ENCODE measurements at places on chromosomes 16 and 17.

DNA sequence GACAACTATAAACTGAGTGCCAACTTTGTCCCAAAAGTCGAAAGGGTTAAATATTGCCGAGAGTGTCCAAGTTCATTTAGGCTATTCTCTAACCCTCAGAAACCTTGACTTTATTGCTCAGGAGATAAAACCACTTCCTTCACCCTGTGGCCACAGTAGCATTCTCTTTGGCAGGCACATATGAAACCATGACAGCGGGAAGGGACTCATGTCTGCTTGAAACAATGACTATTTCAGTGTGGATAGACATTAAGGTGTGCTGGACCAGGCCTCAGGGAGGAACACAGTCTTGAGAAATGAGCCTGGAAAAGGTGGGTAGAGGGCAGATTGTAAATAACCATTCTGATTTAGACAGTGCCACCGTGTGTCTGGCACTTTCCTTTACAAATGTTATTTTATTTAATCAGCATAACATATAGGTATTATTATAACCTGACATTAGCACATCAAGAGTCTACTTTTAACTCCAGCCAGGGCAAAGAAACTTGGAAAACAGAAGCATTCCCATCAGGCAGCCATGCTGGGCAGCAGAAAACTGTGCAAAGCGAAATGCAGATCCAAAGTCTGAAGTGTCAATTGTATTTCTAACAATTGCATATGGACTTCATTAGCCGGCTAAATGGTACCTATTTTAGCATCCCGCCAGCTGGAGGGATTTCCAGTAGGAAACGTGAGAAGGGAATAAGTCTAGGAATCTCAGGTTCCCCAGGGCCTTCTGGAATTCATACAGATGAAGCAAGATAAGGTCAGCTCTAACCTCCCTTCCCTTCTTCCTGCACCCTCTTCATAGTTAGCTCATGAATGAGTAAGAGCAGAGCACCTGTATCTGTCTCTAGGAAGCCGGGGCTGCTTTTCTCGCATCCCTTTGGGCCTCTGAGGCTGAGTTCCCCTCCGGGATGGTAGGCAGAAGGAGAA is 212.8 kb upstream of the ELAC2 start:
- no peak for DNase-seq

GRCh38 chr16:23868136-23868535 is 32.4 kb downstream of the PRKCB start:
- no peak for DNase-seq

- no peak for DNase-seq
Observed at GRCh38 chr16:89900885-89901284, 17.8 kb upstream of the MC1R start.

DNA sequence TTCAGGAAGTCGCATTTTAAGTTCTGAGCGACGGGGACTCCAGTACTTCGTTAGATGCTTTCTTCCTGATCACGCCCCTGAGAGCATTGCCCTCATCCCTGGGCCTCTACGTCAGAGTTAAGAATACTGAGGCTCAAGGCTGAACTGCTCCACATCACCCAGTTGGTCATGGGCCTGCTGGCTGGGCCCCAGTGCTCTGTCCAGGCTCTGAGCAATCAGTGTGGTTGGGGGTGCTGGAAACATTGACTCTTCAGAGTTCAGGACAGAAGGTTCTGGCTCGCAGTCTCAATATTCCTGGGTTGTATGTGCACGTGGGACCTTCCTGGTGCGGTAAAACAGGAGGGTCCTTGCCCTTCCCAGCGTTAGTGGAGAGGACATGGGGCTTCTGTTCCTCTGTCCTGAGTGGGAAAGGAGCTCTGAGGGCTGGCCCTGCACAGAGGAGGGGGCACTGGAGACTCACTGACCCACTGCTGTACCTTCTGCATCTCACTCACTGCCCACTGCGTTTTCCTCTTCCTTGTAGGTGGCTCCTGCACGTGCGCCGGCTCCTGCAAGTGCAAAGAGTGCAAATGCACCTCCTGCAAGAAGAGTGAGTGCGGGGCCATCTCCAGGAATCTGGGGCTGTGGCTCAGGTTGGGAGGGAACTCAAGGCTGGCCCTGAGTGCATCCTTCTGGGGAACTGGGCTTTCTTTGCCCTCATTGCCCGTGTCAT is 518 bp downstream of the MT1E start:
- DNase-seq = no peak

- DNase-seq = no peak
Observed at GRCh38 chr17:78643326-78643725, 66.1 kb upstream of the DNAH17 start.

- no peak for DNase-seq
Observed at GRCh38 chr17:2862197-2862596, 66.0 kb downstream of the RAP1GAP2 start.

- DNase-seq = no peak
Observed at GRCh38 chr17:34709158-34709754, 129.9 kb downstream of the TMEM132E start.

DNA sequence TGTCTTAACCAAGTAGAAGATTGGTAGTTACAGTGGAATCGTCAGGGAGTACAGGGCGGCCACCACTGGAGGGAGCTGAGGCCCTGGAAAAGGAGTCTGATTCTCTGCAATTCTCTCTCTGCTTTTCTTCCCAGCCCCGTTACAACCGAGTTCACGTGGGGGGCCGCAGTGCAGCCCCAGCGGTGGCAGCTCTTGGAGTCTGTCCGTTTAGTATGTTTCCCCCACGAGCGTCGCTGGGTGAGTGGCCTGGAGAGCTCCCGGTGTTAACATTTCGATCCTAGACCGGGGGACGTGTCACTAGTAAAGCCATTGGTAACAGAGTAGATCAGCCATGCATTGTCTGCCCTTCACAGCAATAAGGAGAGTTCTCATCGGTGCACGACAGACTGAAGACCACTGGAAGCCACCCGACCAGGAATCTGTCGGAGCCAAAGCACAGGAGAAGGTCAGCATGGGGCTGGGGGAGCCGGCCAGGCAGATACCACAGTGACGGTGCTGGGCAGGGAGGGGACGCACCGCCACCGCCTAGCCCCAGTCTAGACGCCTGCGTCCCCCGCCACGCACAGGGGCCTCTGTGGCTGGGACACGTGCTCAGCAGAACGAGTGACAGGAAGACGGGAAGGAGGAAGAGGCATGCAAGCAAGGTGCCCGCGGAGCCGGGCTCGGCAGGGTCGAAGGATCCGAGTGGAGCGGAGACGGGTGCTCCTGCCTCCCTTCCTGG is 15.7 kb downstream of the SLC16A3 start:
- DNase-seq = no peak

GRCh38 chr17:68033636-68034451 is 1.7 kb upstream of the KPNA2 start:
- peak; percentile 86 for DNase-seq

GRCh38 chr17:82449883-82450356 is 632 bp downstream of the CYBC1 start:
- DNase-seq = no peak

GRCh38 chr17:4902540-4902939 is 358 bp downstream of the CHRNE start:
- no peak for DNase-seq

DNA sequence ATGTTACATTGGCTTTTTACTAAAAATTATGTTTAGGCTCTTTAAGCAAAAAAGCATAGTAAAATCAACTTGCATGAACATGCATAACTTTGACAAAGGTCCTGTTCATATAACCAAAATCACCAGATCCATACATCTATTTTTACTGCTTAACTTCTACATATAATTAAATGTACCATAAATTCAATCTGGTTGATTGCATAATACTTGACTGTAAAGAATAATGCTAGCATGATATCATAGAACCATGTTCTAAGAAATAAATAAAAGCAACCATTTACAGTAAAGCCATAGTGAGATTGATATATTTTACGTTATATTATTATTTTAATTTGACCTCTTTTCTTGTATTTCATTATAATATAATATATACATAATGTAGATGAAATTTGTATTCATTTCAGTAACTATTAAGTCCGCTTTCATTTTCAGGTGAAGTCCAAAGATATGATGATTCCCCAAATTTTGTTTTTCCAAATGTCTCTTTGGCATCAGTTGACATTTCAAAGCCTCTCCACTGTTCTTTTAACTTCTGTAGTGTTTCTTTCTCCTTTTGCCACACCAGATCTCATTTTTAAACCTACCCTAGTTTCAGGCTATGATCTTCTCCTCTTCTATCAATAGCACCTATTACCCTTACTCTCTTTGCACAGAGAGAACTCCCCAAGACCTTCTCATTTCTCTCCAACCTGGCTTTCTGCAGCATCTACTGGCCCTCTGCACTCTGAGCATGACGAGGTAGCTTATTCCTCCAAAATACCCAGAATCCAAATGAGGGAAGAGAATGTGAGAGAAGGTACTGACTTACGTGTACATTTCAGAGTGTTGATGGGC is 1.8 kb downstream of the APOH start:
- no peak for DNase-seq

GRCh38 chr16:47561286-47561685 is 100.2 kb downstream of the PHKB start:
- DNase-seq = no peak

DNA sequence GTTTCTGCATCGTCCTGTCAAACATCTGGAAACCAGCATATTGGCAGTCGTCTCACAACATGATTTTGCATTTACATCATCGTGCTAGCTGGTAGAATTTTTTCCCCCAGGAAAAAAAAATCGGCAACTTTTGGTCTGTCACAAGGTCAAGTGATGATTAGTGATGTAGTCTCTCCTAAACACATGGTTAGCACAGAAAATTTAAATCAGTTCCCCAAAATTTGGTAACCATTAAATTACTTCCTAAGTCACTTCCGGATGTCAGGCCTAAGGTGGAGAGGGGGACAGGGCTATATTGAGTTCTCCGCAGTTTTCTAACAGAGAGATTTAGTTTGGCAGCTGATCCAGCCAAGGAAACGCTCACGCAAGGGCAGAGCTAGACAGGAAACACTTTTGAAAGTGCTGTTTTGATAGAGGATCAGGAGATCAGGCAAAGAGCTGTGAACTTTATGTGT is 271.0 kb upstream of the TBX2 start:
- DNase-seq = no peak

- DNase-seq = no peak
Observed at GRCh38 chr16:85983606-85984230, 84.8 kb downstream of the IRF8 start.

GRCh38 chr17:5237541-5238016 is 2.9 kb upstream of the SCIMP start:
- peak; percentile 53 for DNase-seq

GRCh38 chr16:2698103-2698870 is 16.0 kb downstream of the KCTD5 start:
- DNase-seq = no peak

GRCh38 chr17:52947418-52947817 is 788.9 kb upstream of the CA10 start:
- no peak for DNase-seq

DNA sequence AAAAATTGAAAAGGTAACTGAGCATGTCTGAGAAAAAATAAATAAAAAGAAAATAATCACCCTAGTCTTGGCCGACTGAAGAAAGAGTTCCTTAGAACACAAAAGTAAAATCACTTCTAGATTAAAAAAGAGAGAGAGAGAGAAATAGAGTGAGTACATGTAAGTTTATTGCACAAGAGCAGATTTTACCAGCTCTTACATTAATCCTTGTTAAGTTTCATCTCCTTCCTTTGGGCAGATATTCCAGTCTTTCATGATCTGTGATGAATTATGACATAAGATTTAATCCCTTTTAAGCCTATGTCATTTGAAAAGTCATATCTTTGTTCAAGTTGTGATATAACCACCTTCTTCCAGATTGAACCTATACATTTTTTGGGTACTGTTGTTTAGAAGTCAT is 54.8 kb downstream of the NFAT5 start:
- no peak for DNase-seq

DNA sequence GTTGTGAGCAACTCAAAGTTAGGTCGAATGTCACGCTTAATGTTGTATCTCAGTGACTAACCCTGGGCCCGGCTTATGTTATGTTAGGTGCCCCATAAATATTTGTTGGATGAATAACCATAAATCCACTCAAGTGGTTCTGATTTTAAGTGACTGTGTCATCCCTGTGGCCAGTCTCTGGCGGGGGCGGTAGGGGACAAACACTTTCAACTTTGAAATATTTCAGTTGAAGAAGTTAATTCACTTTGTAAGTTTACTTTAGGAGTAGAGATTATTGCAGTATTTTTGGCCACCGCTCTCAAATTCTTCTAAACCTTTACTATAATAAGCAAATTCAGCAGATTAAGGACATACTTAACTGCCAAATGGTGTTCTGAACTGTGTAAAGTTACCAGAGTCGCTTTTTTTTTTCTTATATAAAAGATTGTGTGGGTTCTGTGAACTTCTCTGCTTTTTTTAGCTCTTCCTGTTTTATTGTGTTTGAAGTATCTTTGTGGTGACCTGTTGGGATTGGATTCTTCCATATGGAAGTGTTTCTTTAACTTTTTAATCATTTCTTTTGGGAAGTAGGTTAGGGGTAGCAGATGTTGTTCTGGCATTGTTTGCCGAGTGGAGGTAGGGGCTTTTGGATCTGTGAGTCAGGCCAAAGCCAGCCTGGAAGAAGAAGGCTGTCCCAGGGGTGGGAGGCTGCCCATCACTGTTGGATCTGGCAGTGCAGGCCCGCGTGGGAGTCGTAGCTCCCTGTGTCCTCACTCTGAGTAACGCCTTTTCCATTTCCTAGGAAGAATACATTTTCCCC is 61.4 kb upstream of the TBX2 start:
- no peak for DNase-seq

DNA sequence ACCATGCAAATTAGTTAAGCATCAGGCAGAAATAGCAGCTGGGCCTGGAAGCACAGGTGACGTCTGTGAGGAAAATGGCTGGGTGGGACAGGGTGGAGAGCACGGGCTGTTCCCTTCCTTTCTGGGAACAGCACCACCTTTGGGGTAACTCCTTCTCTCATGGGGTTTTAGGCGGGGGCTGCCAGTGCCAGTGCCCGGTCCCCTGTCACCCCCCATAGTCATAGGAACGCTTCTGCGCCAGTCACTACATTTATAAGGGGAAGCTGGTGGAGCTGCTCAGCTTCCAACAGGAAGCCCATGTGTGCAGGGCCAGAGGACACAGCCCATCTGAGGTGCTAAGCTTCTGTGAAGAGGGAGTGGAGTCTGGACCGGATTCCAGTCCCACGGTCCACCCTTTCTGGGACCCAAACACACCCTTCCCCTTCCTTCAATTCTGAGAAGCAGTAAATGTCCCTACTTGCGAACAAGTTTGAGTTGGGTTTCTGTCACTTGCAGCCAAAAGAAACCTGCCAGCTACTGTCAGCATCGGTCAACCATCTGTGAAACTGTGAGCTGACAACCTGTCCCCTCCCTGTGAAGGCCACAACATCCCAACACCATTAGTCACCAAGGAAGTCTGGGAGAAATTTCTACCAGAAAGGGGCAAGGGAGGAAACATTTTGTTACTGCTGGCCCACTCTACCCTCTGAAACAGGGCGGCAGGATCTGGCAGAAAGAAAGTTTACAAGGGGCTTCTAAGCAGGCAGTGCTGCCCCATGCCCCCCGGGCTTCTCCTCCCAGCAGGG is 86.0 kb upstream of the AMZ2 start:
- no peak for DNase-seq
